ENCODE measurements at places on chromosomes 2 and 18.

DNA sequence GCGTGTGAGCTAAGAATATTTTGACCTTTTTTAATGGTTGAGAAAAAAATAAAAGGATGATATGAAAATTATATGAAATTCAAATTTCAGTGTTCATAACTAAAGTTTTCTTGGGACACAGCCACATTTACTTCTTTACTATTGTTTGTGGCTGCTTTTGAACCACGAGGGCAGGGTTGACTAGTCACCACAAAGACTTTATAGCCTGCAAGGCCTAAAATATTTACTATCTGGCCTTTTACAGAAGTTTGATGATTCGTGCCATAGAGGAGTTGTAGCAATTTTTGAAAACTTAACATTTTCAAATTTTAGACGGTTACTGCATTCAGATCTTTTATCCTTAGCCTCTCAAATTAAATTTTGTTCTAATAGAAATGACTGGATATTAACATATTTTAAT, 69.9 kb downstream of the LIMS1 start:
- DNase-seq = no peak

- DNase-seq = no peak
These were observed 118.7 kb downstream of the KCTD1 start for GRCh38 chr18:26429535-26430226.

GRCh38 chr2:235669269-235669831, 175.5 kb downstream of the AGAP1 start:
- DNase-seq = no peak

GRCh38 chr18:26556573-26556972, 8.2 kb upstream of the KCTD1 start:
- DNase-seq = no peak

DNA sequence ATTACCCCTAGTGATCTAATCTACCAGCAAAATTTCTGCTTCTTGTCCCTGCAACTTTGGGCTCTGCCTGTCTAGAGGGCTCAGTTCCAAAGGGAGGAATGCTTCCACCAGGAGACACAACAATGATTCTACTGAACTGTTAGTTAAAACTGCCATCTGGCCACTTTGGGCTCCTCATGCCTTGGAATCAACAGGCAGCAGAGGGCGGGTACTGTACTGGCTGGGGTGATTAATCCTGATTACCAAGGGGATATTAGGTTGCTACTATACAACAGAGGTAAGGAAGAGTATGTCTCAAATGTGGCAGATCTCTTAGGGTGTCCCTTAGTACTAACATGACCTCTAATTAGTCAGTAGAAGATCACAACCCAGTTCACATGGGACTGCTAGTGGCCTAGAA, 21.4 kb downstream of the HADHA start:
- no peak for DNase-seq

- no peak for DNase-seq
These were observed 173.9 kb downstream of the HDAC4 start for GRCh38 chr2:239226677-239227581.

GRCh38 chr2:885230-886071, 65.2 kb upstream of the SNTG2 start:
- no peak for DNase-seq

Data from inflammatory macrophage treated with lipopolysaccharide for 4 hours (primary cell).